Lower leg skin (tissue), 4 donors: ENCODE measurements at places on chromosomes 4 and X. TPM values are rescaled to one million over a fixed set of nuclear protein-coding genes. Genes with fewer than 3 reads are reported as not detected.

PAGE1 gene
- total RNA-seq: not detected

- no peak for DNase-seq
These were observed 11.5 kb downstream of the CBR4 start for GRCh38 chr4:168998596-168998995.

- DNase-seq: peak; percentile 80
These were observed 6.1 kb downstream of the IL9R start for GRCh38 chrX:156003486-156004185.

HGFAC gene
- not detected for total RNA-seq

GRCh38 chr4:85994576-85994975 is 365.3 kb downstream of the MAPK10 start:
- DNase-seq: no peak

GRCh38 chr4:48910511-48910910 is 3.9 kb upstream of the OCIAD2 start:
- no peak for DNase-seq

SSX1 gene
- total RNA-seq: not detected

DNA sequence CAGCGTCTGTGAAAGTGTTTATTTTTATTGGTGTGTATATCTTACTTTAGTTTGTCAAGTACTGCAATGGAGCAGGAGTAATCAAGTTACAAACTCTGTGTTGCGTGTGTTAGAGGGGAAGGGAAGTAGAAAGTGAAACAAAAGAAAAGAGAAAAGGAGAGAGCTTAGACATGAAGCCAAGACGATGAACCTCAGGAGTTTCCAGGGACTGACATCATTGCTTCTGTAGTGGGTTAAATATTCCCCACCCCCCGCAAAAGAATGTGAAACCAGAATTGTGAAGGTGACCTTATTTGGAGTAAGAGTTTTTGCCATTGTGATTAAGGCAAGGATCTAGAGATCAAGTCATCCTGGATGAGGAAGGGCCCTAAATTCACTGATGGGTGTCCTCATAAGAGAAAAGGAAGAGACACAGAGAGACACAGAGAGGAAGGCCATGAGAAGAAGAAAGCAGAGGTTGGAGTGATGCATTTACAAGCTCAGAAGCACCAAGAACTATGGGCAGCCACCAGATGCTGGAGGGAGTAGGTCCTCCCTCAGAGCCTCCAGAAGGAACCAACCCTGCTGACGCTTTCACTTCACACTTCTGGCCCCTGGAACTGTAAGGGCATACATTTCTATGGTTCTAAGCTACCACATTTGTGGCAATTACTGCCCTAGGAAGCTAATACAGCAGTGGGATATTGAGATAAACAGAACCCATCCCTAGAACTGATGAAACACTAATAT is 173.6 kb upstream of the SFRP2 start:
- no peak for DNase-seq

RPA4 gene
- total RNA-seq: 1.1 TPM

- DNase-seq: no peak
These were observed 22.4 kb upstream of the IQCM start for GRCh38 chr4:149838036-149838435.

NAP1L2 gene
- 5.3 TPM for total RNA-seq

GPM6B gene
- 9.0 TPM for total RNA-seq

CCKAR gene
- not detected for total RNA-seq

DNA sequence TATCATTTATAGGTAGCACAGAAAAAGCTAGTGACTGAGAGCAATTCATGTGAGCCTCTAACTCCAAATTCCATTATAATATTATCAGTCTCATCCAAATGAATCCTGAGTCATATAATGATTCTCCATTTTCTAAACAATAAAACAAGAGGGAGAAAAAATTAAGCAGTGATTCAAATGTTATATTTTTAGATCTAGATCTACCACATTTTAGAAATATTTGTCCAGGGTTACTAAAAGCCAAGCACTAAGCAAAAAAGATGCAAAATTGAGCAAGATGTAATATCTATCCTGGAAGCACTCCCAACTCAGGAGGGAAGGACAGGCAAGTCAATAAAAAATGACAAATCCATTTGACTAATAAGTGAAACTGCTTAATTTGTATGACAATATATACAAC is 172.8 kb downstream of the FBXW7 start:
- no peak for DNase-seq

STOX2 gene
- 9.5 TPM for total RNA-seq

- no peak for DNase-seq
These were observed 38.9 kb downstream of the TLR10 start for GRCh38 chr4:38743866-38744265.

BEX2 gene
- total RNA-seq: 14.3 TPM

FUNDC2 gene
- total RNA-seq: 32.3 TPM

DNA sequence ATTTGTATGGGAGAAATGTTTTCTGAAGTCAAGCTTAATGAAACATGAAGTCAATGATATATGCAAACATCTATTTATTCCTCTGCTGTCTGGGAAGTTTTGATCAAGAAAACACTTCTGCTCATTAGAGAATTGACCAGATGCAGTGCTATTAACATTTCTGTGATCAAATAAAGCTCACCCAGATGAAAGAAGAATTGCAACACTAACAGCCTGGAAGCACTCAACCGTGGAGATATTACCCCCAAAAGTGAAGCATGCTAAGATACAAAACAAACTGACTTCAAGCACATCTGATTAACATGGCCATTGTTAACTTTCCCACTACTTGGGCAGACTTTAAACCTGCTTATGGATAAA is 73.7 kb upstream of the GUCY1A1 start:
- DNase-seq: no peak

- DNase-seq: peak; percentile 71
These were observed 23.6 kb upstream of the TBC1D14 start for GRCh38 chr4:6885953-6886557.

- DNase-seq: peak; percentile 77
These were observed 49.6 kb downstream of the PRPS1 start for GRCh38 chrX:107677909-107678308.

GRCh38 chr4:60724623-60725022 is 475.5 kb upstream of the ADGRL3 start:
- no peak for DNase-seq

DNA sequence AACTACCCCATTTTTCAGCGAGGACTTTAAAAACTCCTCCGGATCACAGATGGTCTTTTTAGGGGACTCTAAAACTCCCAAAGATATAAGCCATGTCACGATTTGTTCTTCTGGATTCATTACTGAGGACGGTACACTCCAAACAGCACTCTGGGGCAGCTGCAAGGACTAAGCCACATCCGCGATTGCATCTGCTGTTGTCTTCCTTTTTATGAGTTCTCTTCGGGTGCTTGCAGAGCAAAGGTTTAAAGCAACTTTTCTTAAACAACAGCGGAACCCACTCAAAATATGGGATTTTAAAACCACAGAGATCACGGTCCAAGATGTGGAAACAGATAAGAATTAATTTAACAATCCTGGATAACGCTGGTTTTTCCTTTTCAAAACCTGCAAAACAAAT is at the start of gene ARHGEF6:
TSS of gene ARHGEF6 (minus strand) at position 170 of the 400 bp plus-strand sequence. CDS start at position 120, 50 bp downstream.
- no peak for DNase-seq

GRCh38 chr4:53593765-53594164 is 2.5 kb upstream of the LNX1 start:
- DNase-seq: no peak

GRCh38 chrX:26922278-26922677 is 540.9 kb downstream of the PPP4R3C start:
- no peak for DNase-seq

ODAM gene
- total RNA-seq: not detected

GRCh38 chr4:124199755-124200154 is 512.8 kb downstream of the ANKRD50 start:
- DNase-seq: no peak

FANCB gene
- total RNA-seq: 1.3 TPM

C1QTNF7 gene
- total RNA-seq: 0.80 TPM

DNA sequence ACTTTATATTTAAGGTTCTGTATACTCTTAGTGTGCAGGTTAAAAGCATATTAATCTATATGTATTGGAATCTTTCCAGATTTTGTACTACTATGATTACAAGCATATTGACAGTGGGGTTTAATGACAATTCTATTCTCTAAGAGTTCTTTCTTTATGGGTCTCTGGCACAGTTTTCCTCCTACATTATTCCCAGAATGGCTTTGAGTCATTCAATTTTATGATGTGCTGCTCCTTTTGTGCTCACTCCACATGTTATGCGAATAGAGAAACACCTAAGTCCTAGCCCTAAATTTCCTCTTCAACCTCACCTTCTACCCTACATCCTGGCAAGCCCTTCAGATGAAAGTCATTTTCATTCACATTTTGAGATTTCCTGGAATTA is 209.9 kb upstream of the DIAPH2 start:
- DNase-seq: no peak

KLHL4 gene
- total RNA-seq: 0.30 TPM

DNA sequence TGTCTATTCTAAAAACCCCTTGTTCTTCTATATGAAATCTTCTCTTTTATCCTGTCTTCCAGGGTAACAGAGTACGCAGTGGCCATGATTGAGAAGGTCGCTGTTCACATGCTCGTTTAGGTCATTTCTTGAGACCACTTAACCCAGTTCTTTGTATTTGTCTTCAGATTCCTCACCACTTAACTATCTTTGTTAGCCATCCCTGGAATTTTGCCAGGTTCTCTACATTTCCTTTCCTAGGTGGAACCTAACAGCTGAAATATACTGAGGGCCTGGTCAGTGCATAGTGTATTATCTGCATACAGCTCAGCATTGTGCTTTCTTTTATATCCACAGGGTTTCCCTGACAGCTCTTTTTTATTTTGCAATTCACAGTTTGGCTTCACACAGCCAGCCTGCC is 148.9 kb upstream of the GALNT7 start:
- DNase-seq: no peak

DNA sequence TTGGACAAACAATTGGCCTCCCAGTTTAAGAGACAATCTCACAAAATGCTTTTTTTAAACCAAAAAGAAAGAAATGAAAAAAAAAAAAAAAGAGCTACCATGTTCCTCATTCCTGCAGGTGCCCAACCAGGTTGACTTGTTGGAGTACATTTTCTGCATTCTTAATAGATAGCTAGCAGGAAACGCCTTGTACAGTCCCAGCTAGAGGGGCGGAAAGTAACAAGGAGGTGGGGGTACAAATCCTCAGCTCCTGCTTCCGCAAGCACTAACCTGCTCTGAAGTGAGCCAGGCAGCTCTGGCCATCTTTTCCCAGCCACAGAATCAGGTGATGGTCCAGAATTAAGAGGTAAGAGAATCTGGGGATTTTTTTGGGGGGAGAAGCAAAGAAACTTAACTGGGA is at the start of gene VGLL1:
TSS of gene VGLL1 (plus strand) at position 265 of the 400 bp plus-strand sequence. CDS start 3,806 bp downstream, outside the sequence.
- no peak for DNase-seq
